ENCODE measurements at places on chromosomes 2 and 18.

DNA sequence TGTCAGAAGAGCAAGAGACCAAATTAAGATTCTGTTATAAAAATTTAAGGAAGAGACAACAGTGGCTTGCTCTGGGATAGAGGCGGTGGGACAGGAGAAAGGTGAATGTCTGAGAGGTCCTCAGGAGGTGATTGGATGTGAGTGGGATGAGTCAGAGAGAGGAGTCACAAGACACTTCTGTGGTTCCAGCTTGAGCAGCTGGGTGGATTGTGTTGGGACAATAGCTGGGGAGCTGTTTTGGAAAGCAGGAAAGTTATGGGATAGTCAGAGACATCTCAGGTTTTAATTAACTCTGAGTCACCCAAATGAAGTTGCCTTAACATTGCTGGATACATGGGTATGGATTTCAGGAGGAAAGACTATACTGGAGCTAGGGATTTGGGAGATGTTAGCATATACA lies 218.0 kb upstream of the TRIB2 start:
- DNase-seq, result no peak

DNA sequence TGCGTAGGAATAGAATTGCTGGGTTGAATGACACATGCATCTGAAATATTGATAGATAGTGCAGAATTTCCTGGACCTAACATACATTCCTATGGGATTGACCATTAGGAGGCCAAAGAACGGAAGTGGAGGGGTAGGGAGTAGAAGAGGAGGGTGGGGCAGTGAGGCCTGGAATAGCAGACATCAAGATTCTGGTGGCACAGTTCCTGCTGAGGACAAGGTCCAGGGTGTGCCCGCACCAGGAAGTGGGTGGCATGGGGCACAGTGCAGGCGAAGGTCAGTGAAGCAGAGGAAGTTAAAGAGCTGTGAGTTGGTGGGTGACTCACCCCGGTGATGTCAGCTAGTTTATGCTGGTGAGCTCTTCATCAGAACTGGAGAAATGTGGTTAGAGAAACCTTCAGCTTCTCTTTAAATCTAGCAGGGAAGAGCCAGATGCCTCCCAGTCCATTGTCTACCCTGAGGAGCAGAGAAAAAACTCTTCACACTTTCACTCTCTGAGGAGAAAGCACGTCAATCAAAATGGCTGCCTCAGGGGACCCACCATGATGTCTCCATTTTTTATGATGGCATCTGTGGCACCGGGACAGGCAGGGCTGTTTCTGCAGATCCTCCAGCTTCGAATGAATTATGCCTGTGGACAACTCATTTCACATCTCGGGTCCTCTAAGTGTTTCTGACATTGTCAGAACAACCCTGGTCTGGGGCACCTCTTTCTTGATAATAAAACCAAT lies 55.9 kb upstream of the CTLA4 start:
- no peak for DNase-seq

- no peak for DNase-seq
Observed at GRCh38 chr2:240584486-240585031, 2.0 kb upstream of the CAPN10 start.

- no peak for DNase-seq
Observed at GRCh38 chr18:2201036-2201600, 370.2 kb downstream of the METTL4 start.

DNA sequence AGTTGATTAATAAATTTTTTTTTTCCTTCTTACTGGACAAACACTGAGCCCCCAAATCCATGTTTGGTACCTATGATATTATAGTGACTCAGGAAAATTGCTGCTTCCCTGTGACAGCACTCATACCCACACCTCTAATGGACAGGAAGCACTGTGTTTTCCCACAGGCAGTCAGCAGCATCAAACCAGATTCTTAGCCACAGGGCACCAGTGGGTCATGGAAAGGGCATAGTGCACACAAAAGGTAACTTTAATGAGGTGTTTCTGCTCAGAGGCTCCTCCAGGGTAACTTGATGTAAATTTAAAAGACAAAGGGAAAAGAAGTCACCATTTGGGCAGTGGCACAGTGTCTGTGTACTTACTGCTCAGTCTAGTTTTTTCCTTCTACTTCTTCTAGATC lies 34.1 kb downstream of the SERPINB11 start:
- no peak for DNase-seq

- no peak for DNase-seq
Observed at GRCh38 chr2:226489775-226490541, 309.7 kb downstream of the IRS1 start.

- DNase-seq, result no peak
Observed at GRCh38 chr2:28979576-28980366, 1.3 kb upstream of the TOGARAM2 start.

- no peak for DNase-seq
Observed at GRCh38 chr2:191474464-191474863, 203.5 kb upstream of the NABP1 start.

- no peak for DNase-seq
Observed at GRCh38 chr2:121947674-121948073, 192.2 kb downstream of the TSN start.

DNA sequence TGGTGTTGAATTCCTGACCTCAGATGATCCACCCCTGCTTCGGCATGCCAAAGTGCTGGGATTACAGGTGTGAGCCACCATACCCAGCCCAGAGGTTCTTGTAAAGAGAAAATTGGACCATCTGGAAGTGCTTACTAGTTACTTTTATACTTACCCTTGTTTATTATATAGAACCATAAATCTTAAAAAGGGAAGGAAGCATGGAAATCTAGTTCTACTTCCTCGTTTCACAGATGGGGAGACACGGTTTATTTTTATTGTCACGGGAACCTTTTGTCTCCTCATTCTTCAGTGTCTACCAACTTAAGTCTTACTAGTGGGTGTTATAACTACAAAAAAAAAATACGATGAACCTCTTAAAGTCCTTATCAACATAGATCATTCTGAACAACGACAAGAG lies 45.8 kb upstream of the PDK1 start:
- DNase-seq, result no peak

DNA sequence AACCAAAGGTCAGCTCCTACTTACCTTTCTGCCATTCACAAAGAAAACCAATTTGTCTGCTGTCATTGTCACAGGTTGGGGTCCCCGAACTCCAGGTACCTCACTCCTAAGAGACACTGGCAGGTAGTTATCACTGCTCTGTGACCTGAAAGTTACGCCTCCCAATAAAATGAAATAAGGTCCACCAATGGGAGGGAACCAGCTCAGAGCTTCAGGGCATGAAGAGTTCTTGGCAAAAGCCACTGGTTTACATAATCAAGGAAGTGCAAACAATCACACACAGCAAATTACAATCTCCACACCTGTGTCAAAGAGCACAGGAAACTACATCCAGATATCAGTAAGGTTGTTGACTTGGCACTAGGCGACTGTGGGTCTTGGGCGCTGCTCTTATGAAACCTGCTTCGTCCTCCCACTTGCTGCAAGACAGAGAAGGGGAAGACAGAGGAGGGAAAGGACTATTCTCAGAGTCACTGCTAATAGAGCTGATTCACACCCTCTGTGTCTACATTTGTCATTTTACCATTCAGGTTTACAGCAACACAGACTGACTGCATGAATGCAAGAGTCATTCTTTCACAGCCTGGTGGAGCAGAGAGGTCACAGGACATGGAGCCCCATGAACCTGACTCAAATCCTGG lies at the start of gene XDH:
Gene XDH (minus strand): TSS at position 142 of the 641 bp plus-strand sequence. CDS start 76 bp downstream, at position 66.
- no peak for DNase-seq

DNA sequence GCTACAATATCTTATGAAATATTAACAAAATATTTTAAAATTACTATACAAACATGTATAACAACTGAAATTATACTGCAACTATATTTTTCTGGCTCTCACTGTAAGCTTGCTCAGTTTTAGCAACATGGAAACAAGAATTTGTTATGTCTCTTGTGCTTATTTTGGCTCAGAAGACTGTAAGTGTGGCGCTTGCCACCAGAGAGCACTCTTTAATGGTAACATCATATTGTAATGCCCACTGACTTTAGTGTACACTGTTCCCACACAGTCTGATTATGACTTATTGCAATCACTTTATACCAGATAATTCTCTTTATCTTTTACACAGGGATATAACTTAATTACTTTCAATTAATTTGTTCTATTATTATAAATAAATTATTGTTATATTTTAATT lies 1500.6 kb upstream of the TMEFF2 start:
- no peak for DNase-seq

DNA sequence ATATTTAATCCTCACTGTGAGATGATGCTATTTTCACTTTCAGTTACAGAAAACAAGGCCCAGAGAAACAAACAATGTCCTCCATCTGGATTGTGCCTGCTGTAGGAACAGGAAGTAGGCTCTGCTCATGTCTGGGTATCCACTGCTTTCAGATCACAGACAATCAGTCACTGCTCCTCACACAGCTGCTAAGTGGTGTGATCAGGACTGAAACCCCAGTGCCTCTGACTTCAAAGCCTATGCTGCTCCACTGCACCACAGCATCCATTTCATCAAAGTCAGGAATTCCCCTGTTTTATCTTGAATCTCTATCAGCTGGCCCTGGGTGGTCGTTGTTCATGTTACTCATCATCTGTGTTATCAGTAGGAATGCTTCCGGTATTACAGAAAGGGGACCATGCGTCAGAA lies 303.8 kb upstream of the TRIB2 start:
- no peak for DNase-seq

DNA sequence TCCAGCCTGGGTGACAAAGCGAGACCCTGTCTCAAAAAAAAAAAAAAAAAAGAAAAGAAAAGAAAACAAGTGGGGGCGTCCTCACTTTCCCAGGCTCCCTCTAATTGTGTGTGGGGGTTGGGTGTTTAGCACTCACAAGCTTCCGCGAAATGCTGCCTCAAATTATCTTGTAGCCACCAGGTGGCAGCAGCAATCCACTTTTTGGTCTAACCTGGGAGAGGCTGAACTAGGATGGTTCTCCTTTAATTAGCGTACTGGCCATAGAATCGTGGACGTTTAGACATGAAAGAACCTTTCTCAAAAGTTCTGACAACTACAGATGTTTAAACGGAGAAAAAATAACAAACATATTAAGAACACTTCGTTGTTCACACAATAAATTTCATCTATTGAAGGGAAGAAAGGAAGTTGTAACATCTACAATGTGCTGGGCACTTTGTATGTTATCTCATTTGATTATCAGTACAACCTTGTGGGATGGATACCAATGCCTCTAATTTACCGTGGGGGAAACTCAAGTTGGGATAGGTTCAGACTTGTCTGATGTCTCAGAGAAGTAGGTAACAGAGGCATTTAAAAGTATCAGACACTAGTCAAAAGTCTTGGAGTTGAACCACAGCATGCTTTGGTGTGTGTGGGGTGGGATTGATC lies 122.7 kb upstream of the NABP1 start:
- peak; percentile 74 for DNase-seq

- DNase-seq, result no peak
Observed at GRCh38 chr2:240878341-240878936, 9.8 kb downstream of the AGXT start.

DNA sequence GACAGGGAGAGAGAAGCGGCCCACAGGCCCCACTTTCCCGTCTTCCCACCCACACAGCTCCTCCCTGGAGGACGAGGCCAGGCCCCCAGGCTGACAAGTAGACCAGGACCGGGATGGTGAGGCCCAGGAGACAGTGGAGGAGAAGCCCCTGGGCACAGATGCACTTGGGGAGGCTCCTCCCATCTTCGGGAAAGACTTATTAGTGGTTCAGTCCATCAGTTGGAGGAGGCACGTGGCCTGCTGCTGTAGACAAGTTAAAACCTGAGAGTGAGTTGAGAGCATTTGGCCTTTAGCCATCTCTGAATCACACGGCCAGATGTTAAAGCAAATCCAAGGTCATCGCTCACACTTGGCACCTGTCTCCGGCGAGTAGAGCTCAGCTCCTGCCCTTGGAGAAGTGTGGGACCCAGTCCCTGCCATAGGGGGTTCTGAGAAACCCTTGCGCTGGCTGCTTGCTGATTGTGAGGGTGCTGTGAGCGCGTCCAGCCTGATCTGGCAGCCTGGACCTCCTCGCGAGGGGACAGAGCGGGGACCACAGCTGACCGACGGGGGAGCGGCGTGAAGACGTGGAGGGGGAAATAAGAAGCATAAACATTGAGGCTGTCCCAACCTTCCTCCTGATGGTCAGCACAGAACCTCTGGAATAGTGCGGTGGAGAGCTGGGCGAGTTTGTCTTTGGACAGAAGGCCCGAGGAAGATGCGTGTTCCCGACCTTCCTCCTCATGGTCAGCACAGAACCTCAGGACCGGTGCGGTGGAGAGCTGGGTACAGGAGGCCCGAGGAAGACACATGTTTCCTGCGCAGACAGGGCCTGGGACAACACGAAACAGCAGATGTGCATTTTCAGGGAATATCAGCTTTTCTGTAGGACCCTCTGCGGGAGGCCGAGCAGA lies 24.7 kb upstream of the ALLC start:
- no peak for DNase-seq

GRCh38 chr2:26179446-26179913 lies 6.6 kb downstream of the GAREM2 start:
- DNase-seq, result no peak

GRCh38 chr2:223227338-223227737 lies 175.3 kb downstream of the KCNE4 start:
- DNase-seq, result no peak

- DNase-seq, result no peak
Observed at GRCh38 chr18:55539240-55539639, 48.8 kb downstream of the TCF4 start.

GRCh38 chr2:16925145-16925544 lies 259.5 kb upstream of the CYRIA start:
- DNase-seq, result no peak

DNA sequence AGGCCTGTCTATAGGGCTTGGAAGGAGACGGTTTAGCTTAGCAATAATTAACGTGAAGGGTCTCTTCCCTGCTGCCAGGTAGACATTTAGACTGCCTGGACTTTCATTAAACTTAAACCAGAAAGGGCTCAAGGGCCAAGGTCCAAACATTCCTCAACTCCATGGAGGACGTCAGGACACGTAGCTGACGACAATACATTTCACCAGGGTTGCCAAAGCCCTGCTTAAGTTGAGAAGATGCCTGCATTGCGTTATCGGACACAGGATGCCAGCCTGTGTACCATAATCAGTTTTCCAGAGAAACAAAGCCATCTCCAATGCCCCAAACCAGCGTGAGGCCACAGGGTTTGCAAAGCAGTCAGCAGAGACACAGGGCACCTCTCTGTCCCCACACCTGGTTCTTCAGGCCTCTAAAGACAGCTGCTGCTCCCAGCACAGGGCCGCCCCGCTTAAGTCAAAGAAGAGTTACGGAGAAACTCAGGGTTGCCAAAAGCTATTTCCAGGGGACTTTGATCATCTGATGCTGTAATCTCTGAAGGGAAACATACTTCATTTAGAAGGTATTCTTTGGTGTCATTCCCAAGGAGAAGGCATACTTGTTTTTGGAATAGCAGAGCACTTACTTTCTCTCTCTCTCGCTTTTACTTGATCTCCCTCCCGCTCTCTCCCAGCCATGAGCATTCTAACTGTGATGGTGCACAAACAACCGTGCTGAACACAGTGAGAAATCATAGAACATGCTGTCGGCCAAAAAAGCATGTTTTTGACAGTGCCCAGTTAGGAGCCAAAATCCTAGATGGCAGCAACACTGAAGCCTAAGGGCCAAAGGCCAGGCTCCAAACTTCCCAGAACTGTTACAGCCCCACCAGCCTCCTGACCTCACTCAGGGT lies 46.0 kb downstream of the TTC32 start:
- no peak for DNase-seq

GRCh38 chr18:10059610-10060468 lies 146.0 kb downstream of the VAPA start:
- no peak for DNase-seq

Data from progenitor cell of endocrine pancreas (in vitro differentiated cells).